Upper lobe of left lung (tissue), 6 donors: ENCODE measurements at places on chromosomes 7 and 10. TPM values are rescaled to one million over a fixed set of nuclear protein-coding genes. Genes with fewer than 3 reads are reported as not detected.

- H3K27ac ChIP-seq: peak overlapping the region; percentile 56
- DNase-seq: no peak
- no peak overlapping the region for H3K4me3 ChIP-seq
- H3K36me3 ChIP-seq: no peaks in the 10 kb centered on the region
- peaks cover 30% of the 10 kb centered on the region for H3K4me1 ChIP-seq
These were observed 133.1 kb downstream of the CUBN start for GRCh38 chr10:16996530-16996964.

HGF gene
- total RNA-seq: 8.8 TPM

GRCh38 chr7:92749327-92749755 lies 87.0 kb downstream of the CDK6 start:
- peaks cover 3% of the 10 kb centered on the region for H3K4me1 ChIP-seq
- H3K4me3 ChIP-seq: no peak overlapping the region
- DNase-seq: no peak
- H3K36me3 ChIP-seq: no peaks in the 10 kb centered on the region

DNA sequence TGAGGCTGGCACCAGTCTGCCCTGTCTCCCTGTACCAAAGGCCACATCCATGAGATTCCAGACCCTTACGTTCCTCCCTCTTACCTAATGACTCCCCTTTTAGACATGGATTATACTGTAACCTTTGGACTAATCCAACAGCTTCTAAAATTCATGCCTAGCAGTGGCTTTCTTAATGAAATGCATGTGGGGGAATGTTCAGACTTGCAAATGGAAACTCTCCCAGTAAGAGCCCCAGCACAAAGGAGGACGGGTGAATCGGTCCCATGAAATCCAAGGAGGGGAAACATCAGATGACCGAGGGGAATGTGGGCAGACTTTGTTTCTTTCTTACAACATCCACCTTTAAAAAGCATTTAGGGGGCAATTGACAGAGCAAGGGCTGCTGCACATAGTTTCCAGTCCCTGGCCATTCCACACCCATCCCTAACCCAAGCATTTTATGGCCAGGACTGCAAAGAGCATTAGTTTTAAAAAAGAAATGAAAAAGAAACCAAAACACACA lies 71.5 kb downstream of the COL13A1 start:
- no peaks in the 10 kb centered on the region for H3K36me3 ChIP-seq
- no peaks in the 10 kb centered on the region for H3K4me1 ChIP-seq
- H3K27ac ChIP-seq: no peak overlapping the region
- H3K27me3 ChIP-seq: no peaks in the 10 kb centered on the region

DNA sequence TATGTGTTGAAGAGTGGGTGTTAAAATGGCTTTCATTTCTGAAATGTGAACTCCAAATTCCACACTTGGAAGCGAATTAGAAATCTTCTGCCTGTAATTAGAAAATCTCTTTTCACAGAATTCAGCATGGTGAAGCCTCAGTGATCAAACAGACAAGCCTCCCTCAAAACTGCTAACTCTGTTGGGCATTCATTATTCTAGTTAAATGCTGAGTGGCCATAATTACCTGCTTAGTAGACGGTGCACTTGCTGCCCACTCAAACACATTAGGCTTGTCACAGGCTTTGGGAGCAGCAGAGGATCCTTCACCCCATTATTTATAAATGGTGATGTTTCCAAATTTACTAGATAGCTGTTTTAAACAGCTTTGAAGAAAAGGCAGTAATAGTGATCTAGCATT lies 177.2 kb upstream of the PCLO start:
- H3K27me3 ChIP-seq: no peaks in the 10 kb centered on the region
- no peak overlapping the region for H3K27ac ChIP-seq
- no peaks in the 10 kb centered on the region for H3K36me3 ChIP-seq
- no peak for DNase-seq
- H3K4me1 ChIP-seq: peaks cover 3% of the 10 kb centered on the region

- no peak for DNase-seq
- no peak overlapping the region for H3K4me3 ChIP-seq
- no peaks in the 10 kb centered on the region for H3K27me3 ChIP-seq
- H3K27ac ChIP-seq: no peak overlapping the region
- no peaks in the 10 kb centered on the region for H3K4me1 ChIP-seq
- H3K36me3 ChIP-seq: no peaks in the 10 kb centered on the region
These were observed 31.0 kb upstream of the OPALIN start for GRCh38 chr10:96389785-96390184.

DNA sequence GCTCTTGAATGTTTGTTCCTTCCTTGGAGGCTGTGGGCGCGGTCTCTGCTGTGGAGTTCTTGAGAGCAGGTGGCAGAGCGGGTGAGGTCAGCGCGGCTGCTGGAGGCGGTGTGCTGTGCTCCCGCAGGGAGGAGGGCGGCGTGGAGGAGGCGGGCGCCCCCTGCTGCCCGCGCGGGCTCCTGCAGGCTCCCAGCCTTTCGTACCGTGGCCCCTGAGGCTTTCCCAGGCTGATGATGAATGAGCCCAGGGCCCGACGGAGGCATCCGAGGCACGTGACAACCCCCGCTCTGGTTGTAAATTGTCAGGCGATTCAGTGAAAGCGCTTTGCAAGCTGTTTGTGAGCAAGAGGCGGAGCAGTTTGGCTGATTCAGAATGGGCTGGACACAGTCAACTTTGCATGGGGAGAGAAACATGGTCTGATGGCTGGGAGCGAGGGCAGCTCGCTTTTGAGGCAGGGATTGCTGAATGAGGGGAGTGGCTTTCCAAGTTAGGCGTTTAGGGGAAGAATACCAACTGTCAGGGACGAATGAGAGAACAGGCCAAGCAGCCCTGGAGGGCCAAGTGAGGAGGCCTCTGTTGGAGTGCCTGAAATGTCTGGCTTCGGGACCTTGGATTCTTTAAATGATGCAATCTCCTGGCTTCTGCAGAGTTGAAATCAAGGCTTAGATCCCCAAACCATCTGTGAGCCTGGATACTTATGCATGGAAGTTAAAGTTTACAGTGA lies 46.6 kb downstream of the CDHR3 start:
- H3K4me3 ChIP-seq: peak overlapping the region; percentile 12
- peaks cover 12% of the 10 kb centered on the region for H3K4me1 ChIP-seq
- no peaks in the 10 kb centered on the region for H3K27me3 ChIP-seq
- no peak overlapping the region for H3K27ac ChIP-seq

DGKB gene
- 0.30 TPM for total RNA-seq

TLX1 gene
- not detected for total RNA-seq

DENND2A gene
- 4.1 TPM for total RNA-seq

GRCh38 chr7:45000093-45001032 lies at the start of gene CCM2:
Gene CCM2, plus strand, starts transcription at chr7:45000201. Its CDS starts 133 bp downstream, at chr7:45000334.
- DNase-seq: peak; percentile 92
- peak within 1 kb of the TSS; percentile 97 for H3K4me3 ChIP-seq
- H3K4me1 ChIP-seq: peaks cover 17% of the 10 kb centered on the region

GRCh38 chr10:3825244-3825643 lies 40.2 kb upstream of the KLF6 start:
- H3K27me3 ChIP-seq: no peaks in the 10 kb centered on the region
- no peak overlapping the region for H3K27ac ChIP-seq
- peaks cover 14% of the 10 kb centered on the region for H3K4me1 ChIP-seq
- H3K4me3 ChIP-seq: no peak overlapping the region
- H3K36me3 ChIP-seq: no peaks in the 10 kb centered on the region

GHRHR gene
- 1.4 TPM for total RNA-seq

- H3K36me3 ChIP-seq: no peaks in the 10 kb centered on the region
- no peak overlapping the region for H3K4me3 ChIP-seq
- H3K27me3 ChIP-seq: no peaks in the 10 kb centered on the region
- H3K4me1 ChIP-seq: peaks cover 12% of the 10 kb centered on the region
These were observed 2.7 kb downstream of the CDCA7L start for GRCh38 chr7:21942955-21943354.

DNA sequence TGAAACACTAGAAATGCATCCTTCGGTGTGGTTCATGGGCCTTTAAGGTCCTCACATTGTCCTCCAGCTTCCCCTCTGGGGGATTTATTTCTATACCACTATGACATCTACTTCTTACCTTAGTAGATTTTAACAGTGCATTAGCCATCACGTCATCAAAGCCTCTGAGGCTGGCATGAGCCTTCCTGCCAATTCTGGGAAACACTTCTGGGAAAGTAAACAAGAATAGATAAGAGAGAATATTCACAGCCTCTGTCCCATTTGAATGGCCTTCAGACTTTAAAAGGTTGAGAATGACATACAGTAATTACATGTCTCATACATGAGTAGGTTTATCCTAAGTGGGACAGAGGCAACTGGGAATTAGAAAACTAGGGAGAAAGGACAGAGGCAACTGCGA lies 89.7 kb downstream of the AMPH start:
- no peaks in the 10 kb centered on the region for H3K36me3 ChIP-seq
- H3K27me3 ChIP-seq: no peaks in the 10 kb centered on the region
- H3K27ac ChIP-seq: no peak overlapping the region
- H3K4me1 ChIP-seq: no peaks in the 10 kb centered on the region
- no peak for DNase-seq

- no peaks in the 10 kb centered on the region for H3K4me1 ChIP-seq
- H3K36me3 ChIP-seq: peaks cover 48% of the 10 kb centered on the region
- H3K4me3 ChIP-seq: no peak overlapping the region
- no peak for DNase-seq
These were observed 40.9 kb downstream of the UBN2 start for GRCh38 chr7:139271718-139272628.

GRCh38 chr10:77620731-77621130 lies 16.9 kb downstream of the KCNMA1 start:
- no peaks in the 10 kb centered on the region for H3K4me1 ChIP-seq
- H3K27ac ChIP-seq: no peak overlapping the region
- H3K27me3 ChIP-seq: no peaks in the 10 kb centered on the region
- no peak overlapping the region for H3K4me3 ChIP-seq

GRCh38 chr10:131187926-131188325 lies 123.6 kb downstream of the TCERG1L start:
- H3K27ac ChIP-seq: no peak overlapping the region
- no peaks in the 10 kb centered on the region for H3K27me3 ChIP-seq
- no peak overlapping the region for H3K4me3 ChIP-seq
- no peaks in the 10 kb centered on the region for H3K36me3 ChIP-seq

NXPH1 gene
- total RNA-seq: not detected

GRCh38 chr10:42969909-42970308 lies 107.0 kb upstream of the RET start:
- DNase-seq: no peak
- no peaks in the 10 kb centered on the region for H3K27me3 ChIP-seq
- no peak overlapping the region for H3K4me3 ChIP-seq
- no peak overlapping the region for H3K27ac ChIP-seq
- H3K36me3 ChIP-seq: no peaks in the 10 kb centered on the region

DNA sequence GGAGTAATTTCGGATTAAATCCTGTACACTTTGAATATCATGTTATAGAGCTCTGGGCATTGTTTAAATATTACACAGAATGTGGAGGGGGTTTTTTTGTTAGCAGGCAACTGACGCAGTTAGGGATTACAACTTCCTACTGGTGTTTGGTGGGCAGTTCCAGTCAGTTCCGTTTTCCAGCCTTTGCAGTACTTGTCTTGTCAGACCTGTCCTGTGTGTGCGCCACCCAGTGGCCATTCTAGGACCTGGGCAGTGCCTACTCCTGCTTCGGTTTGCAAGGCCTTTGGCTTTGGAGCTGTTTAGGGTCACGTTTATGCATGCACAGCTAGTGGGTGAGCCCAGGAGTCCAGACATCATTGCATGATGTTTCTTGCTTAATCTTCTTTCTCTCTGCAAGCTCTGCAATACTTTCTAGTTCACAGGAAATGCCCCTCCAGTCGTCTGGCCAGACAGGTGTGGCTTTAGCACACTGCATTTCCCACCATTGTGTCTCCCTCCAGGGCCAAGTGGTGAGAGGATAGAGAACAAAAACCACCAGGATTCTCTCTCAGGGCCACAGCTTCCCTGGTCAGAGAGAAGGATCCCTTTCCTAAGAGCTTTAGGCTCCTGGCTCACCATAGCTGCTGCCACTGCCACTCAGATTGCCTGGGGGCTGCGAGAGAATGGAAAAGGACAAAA lies 96.5 kb upstream of the TARP start:
- no peaks in the 10 kb centered on the region for H3K27me3 ChIP-seq
- peaks cover 26% of the 10 kb centered on the region for H3K4me1 ChIP-seq

LIPN gene
- not detected for total RNA-seq

TMEM229A gene
- not detected for total RNA-seq

DNA sequence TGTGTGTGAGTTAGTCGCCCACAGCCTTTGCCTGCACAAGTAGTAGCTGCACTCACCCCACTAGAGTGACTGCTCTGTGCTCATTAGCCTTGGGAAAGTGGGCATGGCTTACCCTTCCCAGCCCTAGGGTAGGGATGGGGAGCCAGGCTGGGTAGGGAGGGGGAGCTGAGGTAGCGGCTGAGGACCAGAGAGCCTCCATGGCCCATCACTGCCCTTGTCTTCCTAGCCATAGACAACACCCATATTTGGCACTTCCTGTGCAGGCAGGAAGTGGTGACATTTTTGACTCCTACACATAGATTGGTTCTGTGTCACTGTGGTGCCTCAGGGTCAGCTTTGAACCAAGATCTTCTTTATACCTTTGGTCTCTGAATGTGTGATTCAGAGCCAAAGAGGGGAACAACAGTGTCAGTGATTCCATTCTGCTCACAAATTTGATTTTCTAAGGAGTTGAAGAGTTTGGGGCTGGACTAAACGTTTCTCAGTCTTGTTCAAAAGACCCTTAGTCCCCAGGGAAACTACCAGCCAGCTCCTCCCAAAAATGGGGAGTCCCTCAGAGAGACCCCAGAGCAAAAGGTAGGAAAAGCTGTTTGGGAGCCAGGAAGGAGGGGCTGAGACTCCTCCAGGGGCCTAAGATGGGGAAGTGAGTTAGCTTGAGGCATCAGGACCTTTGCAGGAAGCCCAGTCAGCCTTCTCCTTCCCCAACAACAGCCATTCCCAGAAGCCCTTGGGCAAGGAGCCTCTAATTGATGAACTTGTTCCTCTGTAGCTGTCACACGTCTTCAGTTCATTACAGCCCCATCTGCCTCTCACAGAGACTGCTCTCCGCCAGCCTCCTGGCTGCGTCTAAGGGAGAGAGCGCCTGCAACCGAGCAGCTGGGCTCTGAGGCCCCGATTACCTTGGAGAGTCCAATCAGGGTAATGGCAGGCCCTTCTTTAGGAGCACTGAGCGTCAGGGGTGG lies 135.0 kb downstream of the CDH23 start:
- no peaks in the 10 kb centered on the region for H3K4me1 ChIP-seq
- H3K27me3 ChIP-seq: no peaks in the 10 kb centered on the region
- no peak for DNase-seq
- H3K36me3 ChIP-seq: no peaks in the 10 kb centered on the region
- H3K4me3 ChIP-seq: no peak overlapping the region

GRCh38 chr10:111127081-111127848 lies 50.4 kb downstream of the ADRA2A start:
- H3K27me3 ChIP-seq: no peaks in the 10 kb centered on the region
- no peaks in the 10 kb centered on the region for H3K4me1 ChIP-seq
- no peak overlapping the region for H3K4me3 ChIP-seq
- DNase-seq: no peak
- H3K27ac ChIP-seq: no peak overlapping the region

GRCh38 chr10:14660831-14661230 lies 113.9 kb downstream of the FAM107B start:
- no peaks in the 10 kb centered on the region for H3K27me3 ChIP-seq
- H3K36me3 ChIP-seq: no peaks in the 10 kb centered on the region
- H3K4me3 ChIP-seq: no peak overlapping the region
- no peak overlapping the region for H3K27ac ChIP-seq
